ENCODE measurements at places on chromosomes 4 and X.

GRCh38 chrX:17579026-17579425 lies 158.3 kb upstream of the SCML1 start:
- DNase-seq: no peak

DNA sequence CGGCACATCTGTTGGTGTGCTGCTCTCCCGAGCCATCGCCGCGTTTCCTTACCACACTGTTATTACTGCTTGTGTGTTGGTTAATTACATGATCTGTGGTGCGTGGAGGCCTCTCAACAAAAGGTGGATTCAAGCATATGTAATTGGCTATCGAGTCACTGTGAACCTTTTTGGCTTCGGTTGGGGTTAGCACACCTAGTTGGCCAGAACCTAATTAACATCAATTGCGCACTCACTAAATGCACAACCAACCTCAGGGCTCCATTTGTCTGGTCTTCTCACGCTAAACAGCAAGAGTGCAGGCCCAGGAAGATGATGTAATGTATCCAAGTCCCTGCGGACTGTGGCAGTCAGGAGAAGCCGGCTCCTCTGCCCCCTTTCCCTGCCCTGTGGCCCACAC lies 17.4 kb downstream of the ENPP6 start:
- no peak for DNase-seq

DNA sequence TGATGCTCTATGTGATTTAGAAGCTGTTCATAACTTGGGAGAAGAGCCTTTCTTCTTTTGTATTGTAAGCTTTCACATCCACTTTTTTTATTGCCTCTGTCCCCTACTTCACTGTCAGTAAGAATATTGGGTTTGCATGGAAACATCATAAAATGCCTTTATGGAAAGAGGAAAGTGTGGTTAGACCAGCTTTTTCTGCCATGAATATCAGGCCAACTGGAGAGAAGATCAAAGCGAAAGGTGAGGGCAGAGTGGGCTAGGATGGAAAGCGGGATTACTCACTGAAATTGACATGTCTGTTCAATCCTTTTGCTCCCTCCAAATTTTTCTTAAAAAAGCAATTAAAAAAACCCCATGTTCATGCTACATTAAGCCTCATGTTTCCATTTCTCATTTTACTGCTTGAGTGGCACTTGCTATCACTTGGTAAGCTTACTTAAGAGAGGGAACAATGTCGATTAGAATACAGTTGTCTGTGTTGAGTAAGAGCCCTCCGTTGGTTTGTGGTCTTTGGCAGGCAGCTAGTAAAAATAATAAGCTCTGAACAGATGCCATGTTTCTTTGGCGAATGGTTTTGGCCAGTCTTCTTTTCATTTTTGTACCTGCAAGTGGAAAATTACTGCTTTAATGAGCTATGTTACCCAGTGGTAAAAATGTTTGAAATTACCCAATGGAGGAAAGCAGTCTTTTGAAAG lies 35.9 kb downstream of the SUPT20HL1 start:
- DNase-seq: no peak

DNA sequence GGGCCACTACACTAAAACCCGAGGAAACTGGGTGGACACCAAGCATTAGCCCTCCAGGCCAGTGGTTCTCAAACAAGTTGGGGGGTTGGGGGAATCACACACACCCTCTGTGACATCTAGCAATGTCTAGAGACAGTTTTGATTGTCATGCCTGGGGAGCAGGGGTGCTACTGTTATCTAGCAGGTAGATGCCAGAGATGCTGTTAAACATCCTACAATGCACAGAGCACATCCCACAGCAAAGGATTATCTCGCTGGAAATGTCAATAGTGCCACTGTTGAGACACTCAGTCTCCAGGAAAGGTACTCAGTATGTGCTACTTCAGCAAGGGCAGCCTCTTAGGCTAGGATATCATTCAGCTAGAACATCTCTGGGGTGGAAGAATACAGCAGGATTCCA lies 1.3 kb downstream of the SMC1A start:
- DNase-seq: no peak
